GM12878 (cell line): ENCODE measurements at places on chromosomes 6 and 20. TPM values are rescaled to one million over a fixed set of nuclear protein-coding genes. Genes with fewer than 3 reads are reported as not detected.

Gene SPTLC3
- 0.05 TPM in 1 of 2 replicates, not detected in the other for total RNA-seq

DNA sequence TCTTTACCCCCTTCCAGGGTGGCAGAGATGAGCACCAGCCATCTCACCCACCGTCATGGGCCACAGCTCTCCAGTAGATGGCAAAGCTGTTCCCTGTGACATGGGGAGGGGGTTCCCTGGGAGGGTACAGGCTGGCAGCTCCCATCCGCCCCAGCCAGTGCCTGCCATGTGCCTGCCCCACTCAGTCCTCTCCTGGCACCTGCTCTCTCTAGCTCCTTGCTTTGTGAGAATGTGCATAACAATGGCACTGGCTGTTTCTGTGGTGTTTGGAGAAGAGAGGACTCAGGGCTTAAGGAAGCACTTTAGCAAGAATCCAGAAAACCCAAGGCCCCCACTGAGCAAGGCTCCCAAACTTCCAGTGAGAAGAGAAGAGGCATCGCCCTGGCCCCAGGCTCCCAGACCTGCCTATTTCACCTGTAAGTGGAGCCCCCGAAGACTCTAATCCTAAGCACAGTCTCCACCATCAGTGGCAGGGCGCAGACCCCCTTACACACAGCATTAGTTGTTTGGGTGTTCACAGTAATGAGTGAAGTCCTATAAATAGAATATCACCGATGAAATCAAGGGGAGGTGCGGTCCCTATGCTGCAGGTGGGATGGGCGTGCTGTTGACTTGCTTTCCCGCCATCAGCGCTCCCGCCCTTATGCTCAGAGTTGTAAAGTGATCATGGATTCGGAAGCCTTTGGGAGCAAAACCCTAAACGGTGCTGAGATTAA, 110.2 kb downstream of the AGPAT4 start:
- no peak overlapping the region for H3K27ac ChIP-seq
- no peak for DNase-seq
- H3K36me3 ChIP-seq: no peaks in the 10 kb centered on the region
- no peaks in the 10 kb centered on the region for H3K27me3 ChIP-seq
- H3K4me1 ChIP-seq: no peaks in the 10 kb centered on the region

GRCh38 chr20:40536808-40537207, 152.2 kb downstream of the MAFB start:
- H3K27me3 ChIP-seq: no peaks in the 10 kb centered on the region
- H3K4me3 ChIP-seq: no peak overlapping the region
- no peak for DNase-seq
- H3K36me3 ChIP-seq: no peaks in the 10 kb centered on the region

DNA sequence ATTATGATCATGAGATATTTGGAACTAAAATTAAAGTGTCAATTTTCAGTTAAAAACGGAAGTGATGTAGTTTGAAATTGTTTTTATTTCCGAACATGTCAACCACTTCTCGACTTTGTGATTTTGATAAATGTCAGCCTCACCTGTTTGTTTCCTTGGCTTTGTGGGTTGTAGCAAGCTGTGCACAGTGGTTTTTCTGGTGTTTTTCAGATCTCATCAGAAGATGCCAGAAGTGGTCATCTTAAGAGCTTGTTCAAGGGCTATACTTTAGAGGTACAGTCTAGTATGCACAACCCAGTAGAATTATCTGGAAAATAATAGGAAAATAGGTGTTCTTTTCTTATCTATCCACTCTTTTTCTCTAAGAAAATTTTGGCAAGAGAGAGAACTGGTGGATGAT, 134.0 kb downstream of the GRIK2 start:
- H3K4me1 ChIP-seq: no peaks in the 10 kb centered on the region
- no peaks in the 10 kb centered on the region for H3K27me3 ChIP-seq
- H3K27ac ChIP-seq: no peak overlapping the region
- H3K4me3 ChIP-seq: no peak overlapping the region

- no peak overlapping the region for H3K27ac ChIP-seq
- H3K36me3 ChIP-seq: no peaks in the 10 kb centered on the region
- no peak overlapping the region for H3K4me3 ChIP-seq
- no peaks in the 10 kb centered on the region for H3K27me3 ChIP-seq
- DNase-seq: no peak
Measured at GRCh38 chr6:170376386-170377043, 70.0 kb downstream of the FAM120B start.

- H3K4me3 ChIP-seq: no peak overlapping the region
- H3K36me3 ChIP-seq: no peaks in the 10 kb centered on the region
- H3K27ac ChIP-seq: no peak overlapping the region
- DNase-seq: no peak
- H3K27me3 ChIP-seq: no peaks in the 10 kb centered on the region
Measured at GRCh38 chr6:47854971-47855370, 73.1 kb downstream of the OPN5 start.

Gene TXNDC5
- 131 and 143 TPM in 2 replicates for total RNA-seq
